ENCODE measurements at places on chromosomes 4 and X.
A peak's percentile ranks its signal among the peaks of the same experiment; 100 is the strongest.

- no peak for DNase-seq
Measured at GRCh38 chr4:179292468-179292867, 1850.2 kb upstream of the AGA start.

DNA sequence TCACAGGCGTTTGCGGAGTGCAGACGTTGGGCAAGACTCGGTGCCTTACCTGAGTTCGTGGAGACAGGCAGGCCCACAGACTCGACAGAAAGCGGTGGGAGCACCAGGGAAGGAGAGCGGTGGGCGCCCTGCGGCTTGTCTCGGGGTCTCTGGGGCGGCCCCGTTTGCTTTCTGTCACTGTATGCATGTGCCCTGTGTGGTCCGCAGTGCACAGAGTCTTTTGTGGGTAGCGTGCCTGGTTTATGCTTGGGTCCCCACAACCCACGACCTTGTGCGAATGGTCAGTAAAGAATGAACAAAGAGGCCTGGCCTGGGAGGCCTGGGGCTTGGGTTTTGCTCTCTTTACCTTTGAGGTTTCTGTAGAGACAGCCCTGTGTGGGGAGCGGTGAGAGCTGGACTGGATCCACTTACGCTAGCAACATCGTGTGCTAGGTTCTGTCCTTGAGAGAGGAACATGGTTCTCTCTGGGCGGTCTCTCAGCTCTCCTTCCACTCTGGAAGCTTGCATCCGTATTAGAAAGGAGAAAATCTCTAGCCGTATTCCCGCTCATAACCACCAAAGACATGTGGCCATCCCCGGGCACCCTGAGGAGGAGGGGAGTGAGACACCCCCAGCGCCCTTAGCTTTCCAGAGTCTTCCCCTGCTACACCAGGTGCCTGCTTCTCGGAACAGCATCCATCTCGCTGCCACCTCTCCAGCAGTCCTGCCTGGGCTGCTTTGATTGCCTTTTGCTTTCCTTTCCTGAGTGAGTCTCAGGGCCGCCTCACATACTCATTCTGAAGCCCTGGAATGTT, 1.2 kb downstream of the TADA2B start:
- no peak for DNase-seq

GRCh38 chr4:128716338-128716737, 93.2 kb upstream of the JADE1 start:
- DNase-seq = no peak

- DNase-seq = no peak
Measured at GRCh38 chrX:34555481-34555880, 101.6 kb downstream of the TMEM47 start.

DNA sequence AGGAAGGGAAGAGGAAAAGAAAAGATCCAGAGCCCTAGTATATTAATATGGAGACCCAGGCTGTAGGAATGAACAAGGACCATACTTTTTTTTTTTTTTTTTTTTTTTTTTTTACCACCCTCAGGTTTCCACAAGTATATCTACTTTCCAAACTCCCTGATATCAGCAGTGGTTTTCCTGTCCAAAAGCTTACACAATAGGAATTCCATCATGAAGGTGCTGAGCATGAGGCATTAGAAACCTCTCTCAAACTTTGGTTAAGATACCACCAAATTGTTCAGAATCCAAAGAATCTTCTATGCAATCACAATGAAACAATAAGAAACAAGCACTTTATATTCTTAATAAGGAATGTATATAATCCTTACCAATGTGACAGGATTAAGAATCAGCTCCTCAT, 26.5 kb downstream of the RPS6KA3 start:
- no peak for DNase-seq

- peak; percentile 71 for DNase-seq
Measured at GRCh38 chr4:4575284-4576211, 33.7 kb upstream of the STX18 start.

DNA sequence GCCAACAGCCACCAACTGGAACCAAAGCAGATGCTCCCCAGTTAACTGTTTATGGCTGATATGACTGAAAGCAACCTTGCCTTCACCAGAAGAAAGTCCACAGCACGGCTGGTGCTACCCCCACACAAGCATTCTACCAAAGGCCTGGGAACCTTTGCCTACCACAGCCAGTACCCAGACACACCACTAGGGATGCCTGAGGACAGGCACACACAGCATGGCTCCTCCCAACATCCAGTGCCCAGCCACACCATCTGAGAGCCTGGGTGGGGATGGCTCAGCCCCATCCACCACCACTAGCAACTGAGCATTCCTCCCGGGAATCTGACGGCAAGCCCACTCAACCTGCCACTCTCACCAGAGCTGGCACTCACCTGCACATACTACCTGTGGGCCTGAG, 178.6 kb downstream of the SLC7A11 start:
- DNase-seq = no peak

- DNase-seq = no peak
Measured at GRCh38 chr4:76029300-76029699, 6.0 kb upstream of the CXCL10 start.

GRCh38 chr4:157004279-157005161, 32.9 kb upstream of the PDGFC start:
- DNase-seq = no peak

GRCh38 chr4:138090918-138091676, 151.1 kb downstream of the SLC7A11 start:
- DNase-seq = no peak
